Activated T-helper 2 cell treated with anti-CD3 and anti-CD28 coated beads, Interferon-gamma antibody, Interleukin-2, Interleukin-4, amounts not matched to agents 10 μg/mL and 5 μg/mL and 100 μg/mL, durations not matched to agents 14 hours and 24 hours and 36 hours (primary cell): ENCODE measurements at places on chromosomes 5 and 9. TPM values are rescaled to one million over a fixed set of nuclear protein-coding genes. Genes with fewer than 3 reads are reported as not detected.

DNA sequence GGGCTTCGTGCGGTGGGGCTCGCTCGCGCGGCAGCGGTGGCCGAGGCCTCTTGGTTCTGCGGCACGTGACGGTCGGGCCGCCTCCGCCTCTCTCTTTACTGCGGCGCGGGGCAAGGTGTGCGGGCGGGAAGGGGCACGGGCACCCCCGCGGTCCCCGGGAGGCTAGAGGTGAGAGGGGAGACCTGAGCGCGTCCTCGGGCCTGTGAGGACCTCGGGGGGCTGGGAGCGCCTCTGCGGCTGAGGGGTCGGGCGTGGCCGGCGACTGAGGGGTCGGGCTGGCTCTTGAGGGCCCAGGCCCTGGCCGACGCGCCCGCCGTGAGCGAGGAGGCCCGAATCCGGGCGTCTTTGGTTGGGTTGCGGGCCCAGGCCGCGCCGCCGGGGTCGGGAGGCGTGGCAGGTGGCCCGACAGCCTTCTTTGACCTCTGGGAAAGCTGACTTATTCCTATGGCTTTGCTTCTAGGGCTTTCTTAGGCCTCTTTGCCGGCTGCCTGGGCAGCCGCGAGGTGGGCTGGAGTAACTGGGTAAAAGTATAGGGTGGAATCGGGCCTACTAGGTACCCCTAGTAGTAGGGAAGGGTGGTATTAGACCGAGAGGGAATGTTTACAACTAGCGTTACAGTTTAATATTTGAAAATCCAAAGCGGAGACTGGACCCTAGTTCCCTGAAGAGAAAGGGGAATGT, at the start of gene CANX:
TSS of gene CANX (plus strand) at position 33 of the 681 bp plus-strand sequence. CDS start 6,715 bp downstream, outside the sequence.
- peak within 1 kb of the TSS; percentile 99 for H3K4me3 ChIP-seq
- peaks cover 35% of the 10 kb centered on the region for H3K4me1 ChIP-seq
- no peak for DNase-seq
- H3K36me3 ChIP-seq: peaks cover 41% of the 10 kb centered on the region
- H3K27ac ChIP-seq: peak within 1 kb of the TSS; percentile 100

DNA sequence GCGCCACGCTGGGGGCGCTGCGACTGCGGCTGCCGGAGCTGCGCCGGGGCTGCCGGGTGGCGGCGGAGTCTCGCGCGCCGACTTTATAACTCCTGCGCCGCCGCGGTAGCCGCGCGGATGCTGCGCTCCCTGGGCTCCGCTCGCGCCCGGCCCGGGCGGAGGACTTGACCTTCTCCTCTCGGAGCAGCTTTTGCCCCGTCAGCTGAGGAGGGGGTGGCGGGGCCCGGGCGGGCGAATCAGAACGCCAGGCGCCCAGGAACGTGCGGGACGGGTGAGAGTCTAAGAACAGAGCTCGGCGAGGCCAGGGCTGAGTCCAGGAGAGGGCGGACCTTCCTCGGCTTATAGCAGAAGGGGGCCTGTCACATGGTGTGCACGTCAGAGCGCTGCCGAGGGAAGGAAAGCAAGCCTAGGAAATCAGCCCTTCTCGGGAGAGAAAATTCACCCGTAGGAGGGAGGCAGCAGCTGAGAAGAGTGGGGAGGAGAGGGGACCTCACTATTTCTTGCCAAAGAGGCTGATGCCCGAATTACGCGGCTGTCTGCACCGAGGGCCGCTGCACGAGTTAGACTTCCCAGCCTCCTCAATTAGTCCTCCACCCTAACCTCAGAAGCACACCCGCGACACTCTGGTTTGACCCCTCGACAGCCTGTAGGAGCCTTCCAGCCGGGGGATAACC, at the start of gene FOXD1:
TSS of gene FOXD1 (minus strand) at position 315 of the 674 bp plus-strand sequence. CDS start 415 bp downstream, outside the sequence.
- DNase-seq: peak; percentile 31
- peaks cover 69% of the 10 kb centered on the region for H3K27me3 ChIP-seq
- H3K4me3 ChIP-seq: peak within 1 kb of the TSS; percentile 76
- peaks cover 6% of the 10 kb centered on the region for H3K4me1 ChIP-seq
- H3K27ac ChIP-seq: no peak within 1 kb of the TSS
- no peaks in the 10 kb centered on the region for H3K36me3 ChIP-seq

- no peak for DNase-seq
- no peak overlapping the region for H3K27ac ChIP-seq
- H3K4me3 ChIP-seq: no peak overlapping the region
- peaks cover 10% of the 10 kb centered on the region for H3K4me1 ChIP-seq
- H3K36me3 ChIP-seq: peaks cover 84% of the 10 kb centered on the region
These were observed 12.2 kb downstream of the CCT5 start for GRCh38 chr5:10262121-10262774.

GRCh38 chr5:93161661-93162654, 419.1 kb downstream of the NR2F1-AS1 start:
- H3K36me3 ChIP-seq: no peaks in the 10 kb centered on the region
- DNase-seq: no peak
- H3K27me3 ChIP-seq: no peaks in the 10 kb centered on the region
- no peak overlapping the region for H3K4me3 ChIP-seq
- H3K4me1 ChIP-seq: no peaks in the 10 kb centered on the region

- DNase-seq: no peak
- peaks cover 2% of the 10 kb centered on the region for H3K27me3 ChIP-seq
- H3K4me3 ChIP-seq: no peak overlapping the region
- H3K27ac ChIP-seq: no peak overlapping the region
These were observed 10.7 kb downstream of the NR5A1 start for GRCh38 chr9:124496463-124496862.

DNA sequence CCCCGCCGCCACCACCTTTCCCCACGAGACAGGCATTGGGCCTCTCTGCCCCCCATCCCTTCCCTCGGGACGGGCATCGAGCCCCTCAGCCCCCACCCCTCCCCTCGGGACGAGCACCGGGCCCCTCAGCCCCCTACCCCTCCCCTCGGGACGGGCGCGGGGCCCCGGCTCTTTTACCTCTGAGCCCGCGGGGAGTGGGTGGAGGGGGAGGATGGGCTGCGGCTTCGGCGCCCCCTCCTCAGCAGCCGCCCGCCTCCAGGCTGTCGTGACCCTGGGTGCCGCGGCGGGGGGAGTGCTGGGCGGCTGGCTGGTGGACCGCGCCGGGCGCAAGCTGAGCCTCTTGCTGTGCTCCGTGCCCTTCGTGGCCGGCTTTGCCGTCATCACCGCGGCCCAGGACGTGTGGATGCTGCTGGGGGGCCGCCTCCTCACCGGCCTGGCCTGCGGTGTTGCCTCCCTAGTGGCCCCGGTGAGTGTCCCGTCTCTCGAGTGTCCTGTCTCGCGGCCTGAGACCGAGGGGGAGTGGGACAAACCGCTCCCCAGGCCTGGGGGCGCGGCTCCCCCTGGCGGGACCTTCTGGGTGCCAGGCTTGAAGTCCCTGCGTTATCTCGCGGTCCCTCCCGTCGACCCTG, 791 bp downstream of the SLC2A8 start:
- H3K4me3 ChIP-seq: peak overlapping the region; percentile 83
- H3K27me3 ChIP-seq: peaks cover 27% of the 10 kb centered on the region
- H3K27ac ChIP-seq: peak overlapping the region; percentile 69

PAPPA gene
- total RNA-seq: not detected in 2 replicates
